ENCODE measurements at places on chromosomes 12 and 14.

- DNase-seq, result no peak
These were observed 22.6 kb upstream of the SNRPF start for GRCh38 chr12:95836185-95836609.

DNA sequence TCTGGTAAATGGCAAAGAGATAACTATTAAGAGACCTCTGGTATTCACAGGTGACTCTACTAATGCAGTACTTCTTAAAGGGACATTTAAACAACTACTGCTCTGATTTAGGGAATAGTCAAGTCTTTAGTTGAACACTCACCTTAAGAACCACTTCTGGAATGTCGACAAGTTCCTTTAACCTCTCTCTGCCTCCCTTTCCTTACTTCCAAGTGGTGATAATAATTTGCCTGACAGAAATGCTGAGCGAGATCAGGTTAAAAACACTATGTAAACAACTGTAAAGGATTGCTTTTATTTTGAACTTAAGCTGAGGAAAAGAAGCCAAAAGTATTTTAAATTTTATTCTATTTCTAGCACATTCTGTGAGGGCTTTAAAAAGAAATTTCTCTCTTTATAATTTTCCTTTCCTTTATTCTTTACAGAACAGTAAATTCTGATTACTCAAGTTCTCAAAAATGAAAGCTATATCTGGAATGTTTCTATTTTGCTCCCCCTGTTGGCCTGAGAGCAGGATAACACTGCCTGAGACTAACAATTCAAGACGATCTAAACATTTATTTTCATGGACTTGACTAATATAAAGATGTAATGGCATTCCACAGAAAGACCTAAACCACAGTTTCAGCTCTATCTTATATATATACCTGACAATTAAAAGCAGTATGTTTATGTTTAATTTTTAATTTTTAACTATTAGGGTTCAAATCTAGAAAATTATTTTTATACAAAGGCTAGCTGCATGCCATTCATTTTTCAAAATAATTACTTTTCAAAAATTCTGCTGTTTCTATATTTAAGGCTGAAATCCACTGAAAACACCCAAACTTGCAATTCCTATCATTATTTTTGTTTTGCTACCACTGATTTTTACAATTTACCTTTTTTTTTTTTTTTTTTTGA is 29.2 kb downstream of the ZCCHC8 start:
- no peak for DNase-seq

DNA sequence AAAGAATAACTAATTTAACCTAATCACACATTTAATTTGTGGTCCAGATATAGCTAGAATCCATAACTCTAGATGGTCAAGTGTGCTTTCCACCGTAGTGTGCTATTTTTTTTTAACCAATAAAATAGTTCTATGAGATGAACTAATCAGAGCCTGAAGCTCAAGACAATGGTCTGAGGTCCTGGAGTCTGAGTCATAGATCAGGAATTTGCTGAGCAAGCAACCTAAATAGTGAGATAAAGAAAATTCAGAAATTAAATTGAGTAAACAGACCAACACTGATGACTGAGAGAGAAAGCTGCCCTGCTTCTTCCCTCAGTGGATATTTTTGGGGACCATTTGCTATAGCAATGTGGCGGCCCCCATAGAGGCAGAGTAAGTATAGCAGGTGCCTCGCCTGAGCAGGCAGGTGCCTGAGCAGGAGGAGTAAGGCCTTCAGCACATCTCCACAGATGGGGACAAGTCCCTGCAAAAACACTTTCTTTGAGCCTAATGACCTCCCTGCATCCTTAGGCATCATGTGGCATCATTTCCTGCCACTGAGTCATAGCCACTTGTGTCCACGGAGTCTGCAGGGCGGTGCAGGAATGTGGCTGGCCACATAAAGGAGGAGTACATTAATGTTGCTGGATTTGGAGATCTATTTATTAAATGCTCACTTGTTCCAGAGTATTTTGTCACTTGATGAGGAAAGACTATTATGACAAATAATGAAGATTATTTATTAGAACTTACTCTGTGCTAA is 13.9 kb upstream of the CLEC4E start:
- DNase-seq, result no peak

GRCh38 chr12:12562585-12563261 is at the start of gene DUSP16:
Gene DUSP16, minus strand, starts transcription at chr12:12562863. Its CDS starts 41,765 bp downstream, at chr12:12521098.
- DNase-seq, result no peak

GRCh38 chr12:100403446-100403845 is 46.6 kb downstream of the SLC17A8 start:
- no peak for DNase-seq

- no peak for DNase-seq
These were observed 12.9 kb upstream of the RNASE10 start for GRCh38 chr14:20492486-20492885.

- no peak for DNase-seq
These were observed 8.3 kb downstream of the TNFAIP2 start for GRCh38 chr14:103131580-103131979.

Data from stimulated activated CD8-positive, alpha-beta memory T cell treated with anti-CD3 and anti-CD28 coated beads, Interleukin-15, amount 100 ng/mL, for 24 hours (primary cell).